ENCODE measurements at places on chromosomes 16 and 17. TPM values are rescaled to one million over a fixed set of nuclear protein-coding genes. Genes with fewer than 3 reads are reported as not detected.

NPIPA2 gene
- polyA plus RNA-seq, result not detected

MAZ gene
- 49.2 TPM for polyA plus RNA-seq

TPSG1 gene
- not detected for polyA plus RNA-seq

DRC3 gene
- not detected for polyA plus RNA-seq

CD300E gene
- polyA plus RNA-seq, result 0.79 TPM

KRTAP4-4 gene
- not detected for polyA plus RNA-seq

CD300A gene
- polyA plus RNA-seq, result 514 TPM

SHISA9 gene
- not detected for polyA plus RNA-seq

FAM83G gene
- 3.7 TPM for polyA plus RNA-seq

CCL17 gene
- polyA plus RNA-seq, result not detected

DNA sequence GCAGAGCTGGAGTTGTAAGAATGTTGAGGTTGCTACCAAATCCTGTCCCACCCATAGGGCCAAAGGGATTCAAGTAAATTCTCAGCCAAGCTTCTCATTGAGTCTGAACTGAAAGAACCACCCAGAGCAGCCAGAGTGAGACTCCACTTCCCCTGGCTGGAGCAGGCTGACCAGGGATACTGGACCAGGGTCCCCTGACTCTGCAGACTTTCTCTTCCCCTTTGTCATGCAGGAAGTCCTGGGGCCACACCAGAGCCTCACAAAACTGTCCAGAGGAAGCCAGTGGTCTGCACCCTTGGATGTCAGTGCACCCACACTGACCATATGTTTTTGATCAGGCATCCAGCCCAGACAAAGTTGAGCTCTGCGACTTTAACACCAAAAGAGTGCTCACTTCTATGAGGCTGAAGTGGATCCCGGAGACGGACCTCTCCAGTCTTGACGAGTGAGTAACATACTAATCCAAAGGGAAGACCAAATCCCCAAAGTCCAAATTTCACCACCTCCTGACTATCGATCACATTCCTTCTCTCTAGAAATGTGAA lies 4.1 kb downstream of the NXN start:
- DNase-seq, result no peak

GRCh38 chr16:66198641-66199040 lies 167.8 kb upstream of the CDH5 start:
- no peak for DNase-seq

GRCh38 chr17:68584581-68585303 lies 16.4 kb downstream of the FAM20A start:
- DNase-seq, result no peak

GRCh38 chr17:47733674-47734410 lies 806 bp downstream of the TBX21 start:
- no peak for DNase-seq

DNA sequence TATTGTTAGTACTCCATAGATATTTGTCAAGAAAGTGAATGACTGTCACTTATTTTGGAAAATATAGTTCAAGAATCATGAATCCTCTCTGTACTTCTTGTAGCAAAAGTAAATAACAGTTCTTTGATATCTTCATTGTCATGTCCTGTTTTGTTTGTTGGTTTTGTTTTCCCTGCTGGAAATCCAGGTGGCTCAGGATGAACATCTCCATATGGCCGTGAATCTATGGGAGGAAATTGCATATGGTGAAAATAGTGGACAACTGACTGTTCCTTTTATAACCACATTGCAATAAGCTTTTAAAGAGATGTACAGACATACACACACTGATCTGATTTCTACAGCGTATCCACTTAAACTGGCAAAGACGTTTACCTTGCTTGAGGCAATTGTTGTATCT lies 637.0 kb upstream of the RBFOX1 start:
- DNase-seq, result no peak

- no peak for DNase-seq
Measured at GRCh38 chr16:51708861-51709260, 557.8 kb upstream of the SALL1 start.

- no peak for DNase-seq
Measured at GRCh38 chr17:37500378-37500777, 10.7 kb downstream of the DUSP14 start.

GRCh38 chr17:21373036-21373435 lies 3.1 kb upstream of the KCNJ12 start:
- no peak for DNase-seq

GRCh38 chr17:40284085-40284713 lies 3.5 kb upstream of the CDC6 start:
- no peak for DNase-seq

DNA sequence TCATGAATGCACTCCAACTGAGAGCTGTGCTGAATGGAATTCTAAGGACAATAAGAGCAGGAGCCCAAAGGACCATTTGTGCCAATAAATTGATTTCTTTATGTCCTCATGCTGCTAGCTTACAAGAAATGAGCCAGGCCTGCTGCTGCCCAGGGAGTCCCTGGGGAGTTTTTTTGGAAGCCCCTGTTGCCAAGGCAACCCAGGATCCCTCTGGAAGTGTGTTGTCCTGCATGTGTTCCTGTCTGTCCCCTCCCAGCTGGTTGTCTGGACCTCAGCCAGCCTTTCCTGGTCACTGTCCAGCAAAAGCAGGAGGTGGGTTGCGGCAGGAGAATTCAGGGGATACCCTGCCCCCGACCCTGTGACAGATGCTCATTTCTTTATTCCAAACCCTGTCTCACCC lies 51.0 kb upstream of the GPRC5B start:
- no peak for DNase-seq

- DNase-seq, result no peak
Measured at GRCh38 chr16:80627108-80627507, 86.3 kb downstream of the DYNLRB2 start.

DNA sequence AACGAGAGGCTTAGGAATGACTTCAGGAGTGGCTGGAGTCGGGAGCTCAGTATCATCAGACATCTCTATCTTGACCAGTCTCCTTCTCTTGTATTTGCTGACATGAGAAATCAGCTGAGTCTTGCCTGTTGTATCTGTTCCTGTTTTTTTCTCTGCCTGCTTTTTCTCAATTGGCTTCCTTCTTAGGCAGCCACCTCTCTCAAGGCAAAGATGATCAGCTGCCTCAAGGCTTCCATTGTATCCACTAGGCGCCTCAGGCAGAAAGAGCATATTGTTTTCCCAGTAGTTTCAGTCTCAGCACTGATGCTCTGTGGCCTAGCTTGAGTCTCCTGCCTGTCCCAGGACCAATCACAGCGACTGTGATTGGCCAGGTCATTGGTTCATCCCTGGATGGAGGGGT lies 306.2 kb downstream of the CPPED1 start:
- DNase-seq, result no peak

DNA sequence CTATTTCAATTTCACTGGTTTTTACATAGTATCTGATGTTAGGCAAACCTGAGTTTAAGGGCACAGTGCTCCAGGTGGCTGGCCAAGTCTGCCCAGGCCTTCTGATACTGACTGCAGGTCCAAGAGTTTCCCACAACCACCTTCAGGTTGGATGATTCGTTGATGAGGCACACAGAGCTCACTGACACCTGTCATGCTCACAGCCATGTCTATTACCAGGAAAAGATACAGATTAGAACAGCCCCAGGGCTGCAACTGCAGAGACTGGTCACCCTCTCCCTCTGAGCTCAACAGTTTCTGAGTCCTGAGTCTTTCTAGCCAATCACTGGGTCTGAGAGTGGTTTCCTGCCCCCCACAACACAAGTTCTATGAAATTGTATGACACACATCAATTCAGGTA lies 37.2 kb downstream of the MEAK7 start:
- DNase-seq, result no peak

DNA sequence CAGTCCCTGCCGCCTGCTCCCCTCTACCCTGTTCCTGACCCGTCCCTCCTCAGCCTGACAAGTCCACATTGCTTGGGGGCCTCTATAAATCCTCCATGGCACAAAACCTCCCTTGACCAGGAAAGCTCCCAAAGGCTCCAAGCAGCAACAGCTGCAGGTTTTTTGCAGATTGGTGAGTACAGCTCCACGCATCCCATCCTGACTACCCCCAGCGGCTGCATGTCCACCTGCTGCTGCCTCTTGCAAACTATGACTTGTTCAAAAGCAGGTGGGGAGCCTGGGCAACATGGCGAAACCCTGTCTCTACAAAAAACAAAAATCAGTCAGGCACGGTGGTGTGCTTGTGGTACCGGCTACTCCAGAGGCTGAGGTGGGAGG lies 122.8 kb downstream of the ANKRD11 start:
- no peak for DNase-seq

- no peak for DNase-seq
Measured at GRCh38 chr17:16351831-16352230, 1.4 kb downstream of the CENPV start.

DNA sequence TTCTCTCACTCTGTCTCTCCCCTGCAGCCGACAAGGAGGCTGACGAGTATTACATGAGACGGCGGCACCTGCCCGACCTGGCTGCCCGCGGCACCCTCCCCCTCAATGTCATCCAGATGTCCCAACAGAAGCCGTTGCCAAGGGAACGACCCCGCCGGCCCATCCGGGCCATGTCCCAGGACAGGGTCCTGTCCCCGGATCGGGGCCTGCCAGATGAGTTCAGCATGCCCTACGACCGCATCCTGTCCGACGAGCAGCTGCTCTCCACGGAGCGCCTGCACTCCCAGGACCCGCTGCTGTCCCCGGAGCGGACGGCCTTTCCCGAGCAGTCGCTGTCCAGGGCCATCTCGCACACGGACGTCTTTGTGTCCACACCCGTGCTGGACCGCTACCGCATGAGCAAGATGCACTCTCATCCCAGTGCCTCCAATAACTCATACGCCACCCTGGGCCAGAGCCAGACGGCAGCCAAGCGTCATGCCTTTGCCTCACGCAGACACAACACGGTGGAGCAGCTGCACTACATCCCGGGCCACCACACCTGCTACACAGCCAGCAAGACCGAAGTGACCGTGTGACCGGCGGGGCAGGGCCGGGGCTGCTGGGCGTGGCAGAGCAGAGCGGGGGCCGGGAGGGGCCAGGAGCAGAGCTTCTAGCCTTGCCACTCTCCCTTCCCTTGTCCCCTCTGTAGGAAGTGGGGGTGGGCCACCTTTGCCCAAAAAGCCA lies 40.4 kb upstream of the DNAH9 start:
- DNase-seq, result no peak

DNA sequence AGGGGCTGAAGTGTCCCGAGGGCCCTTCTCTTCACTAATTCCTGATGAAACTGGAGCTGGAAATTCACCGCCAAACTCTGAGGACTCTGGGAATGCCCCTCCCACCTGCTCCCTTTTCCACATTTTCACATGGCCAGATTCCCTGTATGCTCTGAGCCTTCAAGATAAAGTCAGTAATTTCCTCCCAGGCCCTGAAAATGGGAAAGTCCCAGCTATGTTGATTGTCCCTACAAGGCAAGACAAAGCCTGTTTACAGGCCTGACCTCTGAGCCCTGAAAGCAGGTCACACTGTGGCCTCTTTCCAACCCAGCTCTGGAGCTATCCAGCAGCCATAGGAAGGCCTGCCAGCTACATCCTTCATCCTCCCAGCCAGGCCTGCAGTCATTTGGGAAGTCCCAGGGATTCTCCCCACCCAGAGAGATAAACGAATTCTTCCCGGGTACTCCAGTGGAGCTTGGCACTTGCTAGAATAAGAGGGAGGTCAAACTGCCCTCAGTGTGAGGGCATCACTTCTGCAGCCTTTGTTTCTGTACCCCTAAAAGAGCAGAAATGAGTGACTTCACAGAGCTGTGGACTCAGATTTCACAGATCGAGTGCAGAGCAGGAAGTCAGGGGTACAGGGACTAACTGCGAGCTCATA lies 19.6 kb upstream of the CCL2 start:
- DNase-seq, result no peak

DNA sequence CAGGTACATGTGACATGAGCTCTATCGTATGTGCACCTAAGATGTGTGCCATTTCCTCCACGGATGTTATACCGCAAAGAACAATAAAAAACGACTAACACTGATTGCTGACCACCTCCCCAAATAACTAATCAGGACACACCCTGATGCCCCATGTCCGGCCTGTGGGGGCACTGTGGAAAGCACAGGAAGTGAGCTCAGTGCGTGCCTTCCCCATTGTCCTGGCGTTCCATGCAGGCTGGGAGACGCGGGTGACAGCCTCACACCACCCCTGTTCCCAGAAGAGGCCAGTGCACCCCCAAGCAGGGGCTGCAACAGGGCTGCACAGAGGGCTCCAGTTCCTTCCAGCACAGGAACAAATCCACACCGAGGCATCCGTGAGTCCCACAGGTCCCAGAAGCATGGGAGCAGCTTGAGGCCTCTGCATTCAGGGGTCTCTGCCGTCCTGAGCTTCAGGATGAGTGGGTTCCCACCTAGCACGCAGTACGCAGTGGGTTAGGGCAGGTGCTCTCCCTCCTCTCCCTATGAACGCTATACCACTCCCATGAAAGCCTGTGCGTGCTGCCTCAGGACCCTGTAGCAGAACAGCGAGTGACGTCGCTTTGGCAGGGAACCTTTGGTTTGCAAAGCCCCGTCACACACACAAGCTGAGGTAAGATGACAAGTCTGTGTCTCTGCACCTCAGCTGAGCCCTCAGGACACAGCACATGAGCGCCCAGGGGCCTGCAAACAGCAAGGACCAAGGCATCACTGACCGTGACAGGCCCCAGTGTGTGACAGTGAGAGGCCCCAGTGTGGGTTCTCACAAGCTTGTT lies 117.7 kb downstream of the ZNF778 start:
- DNase-seq, result no peak

DNA sequence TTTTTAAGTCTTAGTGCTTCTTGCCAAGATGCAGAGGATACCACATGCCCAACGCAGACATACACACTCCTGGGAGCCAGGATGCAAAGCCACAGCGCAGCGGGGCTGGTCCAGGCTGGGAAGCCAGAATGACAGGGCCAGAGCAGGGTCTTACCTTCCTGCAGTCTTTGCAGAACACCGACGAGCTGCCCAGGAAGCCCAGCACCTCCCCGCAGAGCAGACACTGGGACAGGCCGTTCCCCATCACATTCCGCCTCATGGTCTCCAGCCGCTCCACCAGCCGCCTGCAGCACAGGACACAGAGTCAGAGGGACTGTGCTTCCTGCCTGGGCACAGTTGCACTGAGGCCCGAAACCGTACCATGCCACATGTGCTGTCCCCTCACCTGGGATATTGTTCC lies 33.3 kb downstream of the RPH3AL start:
- DNase-seq, result no peak

DNA sequence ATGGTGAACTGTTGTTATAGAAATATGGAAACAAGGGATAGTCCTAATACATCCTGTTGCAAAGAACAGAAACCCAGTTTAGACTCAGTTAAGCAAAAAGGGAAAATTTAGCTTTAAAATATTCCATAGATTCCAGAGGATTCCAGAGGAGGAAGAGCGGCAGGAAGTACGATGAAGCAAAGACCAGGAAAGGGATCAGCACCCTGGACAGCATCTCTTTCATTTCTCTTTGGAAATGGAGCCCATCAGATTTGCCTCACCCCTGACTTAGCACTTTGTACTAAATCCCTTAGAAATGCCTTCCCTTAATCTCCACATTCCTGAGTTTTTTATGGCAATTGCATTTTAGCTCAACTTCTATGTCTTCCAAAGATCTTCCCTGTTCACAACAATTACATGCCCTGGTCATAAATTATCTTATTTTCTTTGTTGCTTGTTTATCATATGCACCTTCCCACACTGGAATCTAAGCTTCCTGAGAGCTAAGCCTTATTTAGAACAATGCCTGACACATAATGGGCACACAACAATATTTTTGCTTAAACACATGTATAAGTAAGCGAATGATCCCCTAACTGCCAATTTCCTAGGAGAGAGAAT lies 150.0 kb upstream of the RBFOX1 start:
- no peak for DNase-seq

Data from immature natural killer cell (primary cell).